ENCODE measurements at places on chromosomes 3 and 15.

DNA sequence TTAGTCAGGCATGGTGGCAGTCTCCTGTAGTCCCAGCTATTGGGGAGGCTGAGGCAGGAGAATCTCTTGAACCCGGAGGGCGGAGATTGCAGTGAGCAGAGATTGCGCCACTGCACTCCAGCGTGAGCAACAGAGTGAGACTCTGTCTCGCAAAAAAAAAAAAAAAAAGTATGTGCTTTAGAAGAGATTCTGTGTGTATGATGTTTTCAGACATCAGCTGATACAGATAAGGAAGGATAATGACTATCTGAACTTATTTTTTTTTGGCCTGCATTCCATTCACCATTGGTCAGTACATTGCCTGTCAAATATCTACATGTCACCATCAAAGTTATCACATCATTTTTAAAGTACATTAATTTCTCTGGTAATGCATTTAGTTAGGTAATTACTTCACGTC, 17.4 kb downstream of the C3orf38 start:
- DNase-seq = no peak

GRCh38 chr3:123832692-123833397, 51.3 kb downstream of the MYLK start:
- no peak for DNase-seq

- no peak for DNase-seq
Observed at GRCh38 chr15:40978141-40978540, 24.9 kb downstream of the CHAC1 start.

- no peak for DNase-seq
Observed at GRCh38 chr15:77985931-77986480, 91.5 kb downstream of the TBC1D2B start.

- DNase-seq = peak; percentile 41
Observed at GRCh38 chr3:179526989-179527391, 35.7 kb upstream of the ACTL6A start.

- no peak for DNase-seq
Observed at GRCh38 chr3:37691213-37691830, 170.4 kb upstream of the CTDSPL start.

DNA sequence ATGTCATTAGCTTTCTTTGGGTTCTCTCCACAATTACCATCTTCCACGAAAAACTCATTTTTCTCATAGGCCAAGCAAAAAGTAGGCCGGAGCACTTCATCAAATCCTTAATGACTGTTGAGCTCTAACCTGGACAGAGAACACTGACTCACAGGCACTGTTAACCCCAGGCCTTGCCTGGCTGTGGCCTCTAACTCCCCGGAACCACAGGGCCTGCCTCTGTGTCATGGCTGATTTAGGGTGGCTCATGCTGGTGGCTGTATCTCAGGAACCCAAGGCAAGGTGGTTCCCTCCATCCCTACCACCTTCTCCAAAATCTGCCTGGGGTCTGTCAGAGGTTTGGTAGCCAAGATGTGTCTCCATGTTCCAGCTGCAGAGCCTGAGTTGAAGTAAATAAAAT, 3.6 kb downstream of the CRTAP start:
- no peak for DNase-seq

GRCh38 chr15:78085928-78086327, 6.4 kb upstream of the SH2D7 start:
- no peak for DNase-seq

- no peak for DNase-seq
Observed at GRCh38 chr15:43899928-43900327, 73.1 kb downstream of the WDR76 start.

- DNase-seq = no peak
Observed at GRCh38 chr15:57367556-57367955, 8.7 kb upstream of the CGNL1 start.

DNA sequence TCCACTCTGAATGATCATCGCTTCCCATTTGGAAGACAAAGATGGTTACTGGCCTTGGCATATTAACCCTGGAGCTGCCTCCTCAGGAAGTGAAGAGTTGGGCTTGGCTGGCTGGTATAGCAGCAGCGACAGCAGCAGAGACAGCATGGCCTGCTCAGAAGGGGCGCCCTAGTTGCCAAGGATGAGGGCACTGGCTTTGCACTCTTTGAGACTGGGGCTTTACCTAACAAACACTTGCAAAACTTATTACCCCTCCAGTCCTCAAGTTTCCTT, 68.5 kb upstream of the RBP1 start:
- DNase-seq = no peak

DNA sequence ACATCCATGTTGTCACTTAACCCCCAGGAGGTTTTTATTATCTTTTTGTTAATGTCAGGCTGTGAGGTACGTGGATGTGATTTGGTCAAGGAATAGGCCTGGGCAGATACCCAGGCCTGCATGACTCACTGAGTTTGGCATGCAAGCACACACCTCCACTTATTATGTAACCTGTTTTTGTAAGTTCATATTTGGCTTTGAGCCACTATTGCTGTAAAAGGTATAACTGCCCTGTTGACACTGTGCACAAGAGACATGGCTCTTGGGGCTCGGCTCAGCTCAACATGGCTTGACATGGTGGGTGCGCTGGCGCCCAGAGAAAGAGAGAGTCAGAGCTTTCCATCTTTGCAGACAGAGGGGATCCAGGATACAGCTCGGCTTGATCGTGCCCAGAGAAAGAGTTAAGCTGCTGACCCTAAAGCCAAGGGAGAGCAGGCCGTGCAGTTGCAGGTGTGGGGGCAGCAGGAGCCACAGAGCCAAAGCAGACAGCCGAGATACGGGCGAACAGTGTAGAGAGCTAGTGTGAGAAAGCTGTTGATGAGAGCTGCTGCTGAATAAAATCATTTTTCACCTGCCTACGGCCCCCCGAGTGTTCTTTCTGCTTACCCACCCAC, 67.9 kb upstream of the UNC13C start:
- DNase-seq = no peak

GRCh38 chr3:52043750-52044149, 12.6 kb downstream of the DUSP7 start:
- no peak for DNase-seq

DNA sequence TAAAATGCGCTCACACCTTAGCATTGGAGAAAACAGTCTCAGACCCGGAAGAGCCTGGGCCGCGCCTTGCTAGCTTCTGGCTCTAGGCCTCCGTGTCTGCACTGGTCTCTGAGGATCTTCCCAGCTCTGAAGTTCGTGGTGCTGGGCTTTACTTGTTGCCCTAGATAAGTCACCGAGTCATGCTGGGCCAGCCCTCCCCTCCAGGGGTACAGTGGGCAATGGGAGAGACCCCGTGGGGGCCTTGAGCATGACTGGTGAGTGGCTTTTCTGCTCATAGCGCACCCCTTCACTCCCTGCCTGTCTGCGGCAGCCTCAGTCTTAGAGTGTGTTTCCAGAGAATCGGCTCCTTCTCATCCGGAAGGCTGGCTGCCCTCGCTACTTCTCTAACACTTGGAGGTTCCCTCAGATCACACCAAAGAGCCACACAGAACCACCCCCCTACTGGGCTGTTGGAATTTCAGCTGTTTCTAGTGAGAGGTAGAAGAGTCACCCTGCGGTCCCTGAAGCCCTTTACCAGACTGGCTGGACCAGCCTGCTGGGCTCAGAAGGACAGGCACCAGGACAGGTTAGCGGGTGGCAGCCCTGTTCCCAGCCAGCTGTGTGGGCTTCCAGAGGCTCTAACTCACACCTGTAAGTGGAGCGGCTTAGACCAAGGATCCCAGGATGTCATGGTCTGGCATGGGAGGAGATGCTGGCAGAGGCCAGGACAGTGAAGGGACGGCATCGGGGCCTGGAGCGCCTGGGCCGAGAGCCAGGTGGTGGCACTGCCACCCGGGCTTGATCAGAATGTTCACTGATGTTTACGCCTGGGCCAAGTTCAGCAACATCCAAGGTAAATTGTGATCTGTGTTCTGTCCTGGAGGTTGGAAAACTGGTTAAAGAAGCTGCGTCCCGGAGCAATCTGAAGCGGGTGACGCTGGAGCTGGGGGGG, 17.9 kb downstream of the ALDH1A3 start:
- no peak for DNase-seq

- DNase-seq = no peak
Observed at GRCh38 chr3:37852097-37852496, 9.6 kb upstream of the CTDSPL start.

DNA sequence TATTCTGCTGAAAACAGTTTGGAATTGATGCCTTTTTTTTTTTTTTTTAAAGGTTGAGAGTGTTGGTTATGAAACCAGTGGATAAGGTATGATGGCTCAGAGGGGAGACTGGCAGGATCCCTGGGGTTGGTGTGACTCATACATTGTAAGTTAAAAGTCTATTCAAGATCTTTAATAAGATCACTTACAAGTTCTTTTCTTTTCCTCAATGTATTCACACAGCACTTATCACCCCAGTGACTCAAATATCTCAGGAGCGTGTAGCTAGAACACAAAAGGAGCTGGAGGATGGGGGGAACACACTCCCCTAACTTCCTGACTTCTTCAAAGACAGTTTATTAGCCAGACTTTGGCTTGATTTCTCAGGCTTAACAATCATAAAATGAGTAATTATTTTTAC, 285.3 kb downstream of the SV2B start:
- DNase-seq = no peak

- no peak for DNase-seq
Observed at GRCh38 chr3:24290596-24290995, 204.1 kb downstream of the THRB start.

DNA sequence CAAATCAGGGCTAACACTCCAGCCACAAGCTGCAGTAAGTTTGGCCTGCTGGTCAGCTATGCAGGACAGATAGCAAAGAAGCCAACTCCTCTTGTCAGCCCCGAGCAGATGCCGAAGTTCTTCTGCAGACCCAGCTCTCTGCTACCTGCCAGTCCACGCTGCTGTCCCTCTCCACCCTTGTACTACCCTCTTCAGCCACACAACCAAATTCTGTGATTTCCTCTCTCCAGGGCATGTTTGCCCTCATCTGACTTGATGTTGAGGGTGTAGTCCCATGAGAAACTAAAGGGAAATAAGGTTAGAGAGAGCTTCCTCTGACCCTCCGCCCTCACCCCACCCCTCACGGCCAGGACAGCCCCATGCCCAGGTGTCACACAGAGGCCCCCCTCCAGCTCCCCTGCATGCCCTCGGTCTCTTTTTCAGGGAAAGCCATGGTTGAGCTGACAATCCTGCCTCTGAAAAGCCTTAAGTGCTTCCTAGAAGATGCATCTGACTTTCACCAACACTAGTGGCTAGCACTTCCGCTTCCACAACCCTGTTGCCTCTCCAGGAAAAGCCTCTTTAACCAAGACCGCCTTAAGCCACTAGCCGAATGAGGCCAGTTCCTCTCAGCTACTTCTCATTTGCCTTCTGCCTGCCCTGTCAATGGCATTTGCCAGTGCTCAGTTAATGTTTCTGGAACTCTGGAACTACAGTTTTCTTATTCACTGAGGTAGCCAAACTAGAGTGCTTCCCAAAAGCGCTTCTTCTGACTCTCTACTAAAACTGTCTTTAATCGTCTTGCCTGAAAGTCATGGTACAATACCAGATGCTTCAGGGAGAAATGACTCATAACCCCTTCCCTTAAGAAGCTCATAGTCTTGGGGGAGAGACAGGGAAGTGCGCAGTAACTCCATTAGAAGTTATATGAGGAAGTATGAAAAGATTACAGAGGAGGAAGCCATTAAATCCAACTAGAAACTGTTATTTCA, 300.4 kb upstream of the STT3B start:
- no peak for DNase-seq

- DNase-seq = no peak
Observed at GRCh38 chr15:70064441-70064840, 33.3 kb downstream of the TLE3 start.

- no peak for DNase-seq
Observed at GRCh38 chr15:94925680-94926079, 694.3 kb downstream of the MCTP2 start.

- DNase-seq = no peak
Observed at GRCh38 chr3:132596326-132596725, 744 bp upstream of the ACKR4 start.

DNA sequence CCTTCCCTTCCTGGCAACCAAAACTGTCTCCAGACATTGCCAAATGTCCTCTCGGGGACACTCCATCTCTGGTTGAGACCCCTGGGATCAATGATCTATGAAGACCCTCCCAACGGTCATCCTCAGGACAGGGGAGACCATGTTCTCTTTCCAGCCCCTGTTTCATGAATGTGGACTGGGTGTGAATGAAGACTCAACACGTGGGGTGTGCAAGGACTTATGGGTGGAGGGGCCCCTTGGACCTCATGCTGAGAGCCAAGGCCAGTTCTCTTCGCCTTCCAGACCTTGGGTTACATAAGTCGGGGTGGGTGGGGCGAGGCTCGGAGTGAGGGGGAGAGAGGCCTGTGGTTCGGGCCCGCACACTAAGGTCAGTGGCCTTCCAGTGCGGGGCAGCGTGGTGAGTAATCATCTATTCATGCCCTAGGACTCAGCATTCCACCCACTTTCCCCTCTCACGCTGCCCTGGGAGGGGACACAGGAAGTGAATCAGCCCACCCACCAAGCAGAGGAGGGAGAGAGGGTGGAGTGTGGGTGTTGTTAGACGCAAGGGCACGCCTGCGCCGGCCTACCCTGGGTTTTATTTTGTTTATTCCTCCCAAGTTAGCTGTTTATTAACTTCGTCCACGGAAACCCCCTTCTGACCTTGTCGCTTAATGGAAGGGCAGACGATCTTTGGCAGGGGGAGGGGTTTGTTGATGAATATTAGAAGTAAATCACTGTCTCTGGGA, 6.7 kb downstream of the PAQR5 start:
- no peak for DNase-seq

- DNase-seq = no peak
Observed at GRCh38 chr15:91884606-91885005, 31.1 kb downstream of the SLCO3A1 start.
